ENCODE measurements at places on chromosomes 3 and 15.
A peak's percentile ranks its signal among the peaks of the same experiment; 100 is the strongest.

GRCh38 chr3:188788621-188789081, 383.1 kb upstream of the TPRG1 start:
- no peak for DNase-seq

DNA sequence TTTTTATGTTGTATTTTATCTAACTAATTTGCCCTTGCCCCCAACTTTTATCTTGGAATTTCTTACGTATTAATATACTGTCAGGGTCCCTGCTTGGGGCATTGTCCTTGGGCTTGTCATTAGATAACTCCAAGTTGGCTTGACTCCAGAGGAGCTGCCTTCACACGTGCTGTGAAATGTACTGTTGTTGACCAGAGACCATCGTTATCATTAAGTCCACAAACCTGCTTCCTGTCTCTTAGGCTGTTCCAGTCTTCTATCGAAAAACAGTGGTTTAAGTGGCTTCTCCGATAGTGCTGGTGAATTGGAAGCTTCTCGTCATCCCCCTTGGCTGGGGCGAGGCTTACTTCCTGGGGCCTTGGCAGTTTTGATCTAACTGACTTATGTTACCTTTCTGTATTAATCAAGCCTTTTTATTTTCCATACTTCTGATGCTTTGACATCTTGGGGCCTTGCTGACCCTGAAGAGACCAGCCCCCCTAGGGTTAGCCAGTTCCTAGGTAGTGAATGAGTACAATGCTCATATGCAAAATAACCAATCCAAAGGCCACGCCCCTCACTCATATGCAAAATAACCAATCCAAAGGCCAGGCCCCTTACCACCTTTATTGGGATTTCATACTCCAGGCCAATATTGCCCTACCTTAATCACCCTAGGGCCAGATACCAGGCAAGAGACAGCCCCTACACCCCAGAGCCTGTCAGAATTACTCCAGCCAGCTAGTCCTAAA, 164.5 kb downstream of the IGF1R start:
- DNase-seq = no peak

DNA sequence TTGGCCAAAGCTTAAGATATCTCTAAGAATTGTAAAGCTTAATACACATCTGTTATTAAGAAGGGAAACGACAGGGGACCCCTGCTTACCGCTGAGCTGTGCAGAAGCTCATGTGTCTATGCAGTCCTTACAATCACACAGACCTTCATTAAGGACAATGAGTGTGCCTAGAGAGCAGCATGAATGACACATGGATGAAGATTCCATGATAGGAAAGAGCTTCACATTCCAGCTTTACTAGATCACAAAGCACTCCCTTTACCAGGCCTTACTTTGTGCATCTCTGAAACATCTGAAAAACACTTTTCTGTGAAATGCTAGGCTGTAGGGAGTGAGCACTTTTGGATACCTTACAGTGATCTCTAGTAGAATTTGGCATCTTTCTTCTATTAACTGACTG, 32.0 kb downstream of the RNF168 start:
- no peak for DNase-seq

DNA sequence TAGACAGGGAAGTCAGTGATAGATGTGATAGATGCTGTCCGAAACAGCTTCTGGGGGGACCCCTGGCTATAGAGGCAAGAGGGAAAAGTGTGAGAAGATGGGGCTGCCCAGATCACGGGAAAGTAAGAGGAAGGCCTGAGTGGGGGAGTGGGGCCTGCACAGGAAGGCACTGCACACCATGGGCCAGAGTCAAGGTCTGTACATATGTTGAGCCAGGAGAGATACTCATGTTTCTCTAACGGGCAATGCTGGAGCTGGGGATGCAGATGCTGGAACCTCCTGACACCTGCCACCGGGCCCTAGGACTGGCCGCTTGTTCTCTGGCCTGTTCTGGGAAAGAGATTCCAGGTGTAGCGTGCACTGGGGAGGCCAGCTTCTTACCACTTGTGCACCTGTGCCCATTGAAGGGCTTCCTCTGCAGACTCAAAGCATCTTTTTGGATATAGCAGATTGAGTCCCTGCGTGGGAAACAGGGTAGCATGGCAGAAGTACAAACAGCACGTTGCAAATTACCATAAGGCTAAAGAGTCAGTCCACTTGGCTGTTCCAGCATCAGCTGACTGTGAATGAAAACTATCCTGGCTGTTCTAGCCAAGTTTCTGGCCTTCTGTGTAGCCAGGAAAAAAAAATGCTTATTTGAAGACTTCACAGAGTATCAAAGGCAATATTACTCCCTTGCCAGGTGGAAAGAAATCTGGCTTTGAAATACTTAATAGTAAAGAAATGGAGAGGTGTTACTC, 77.1 kb upstream of the GSK3B start:
- DNase-seq = no peak

DNA sequence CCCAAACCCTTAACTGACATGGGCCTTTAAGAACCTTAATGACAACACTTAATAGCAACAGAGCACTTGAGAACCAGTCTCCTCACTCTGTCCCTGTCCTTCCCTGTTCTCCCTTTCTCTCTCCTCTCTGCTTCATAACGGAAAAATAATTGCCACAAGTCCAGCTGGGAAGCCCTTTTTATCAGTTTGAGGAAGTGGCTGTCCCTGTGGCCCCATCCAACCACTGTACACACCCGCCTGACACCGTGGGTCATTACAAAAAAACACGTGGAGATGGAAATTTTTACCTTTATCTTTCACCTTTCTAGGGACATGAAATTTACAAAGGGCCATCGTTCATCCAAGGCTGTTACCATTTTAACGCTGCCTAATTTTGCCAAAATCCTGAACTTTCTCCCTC, 49.9 kb downstream of the PGPEP1L start:
- no peak for DNase-seq

DNA sequence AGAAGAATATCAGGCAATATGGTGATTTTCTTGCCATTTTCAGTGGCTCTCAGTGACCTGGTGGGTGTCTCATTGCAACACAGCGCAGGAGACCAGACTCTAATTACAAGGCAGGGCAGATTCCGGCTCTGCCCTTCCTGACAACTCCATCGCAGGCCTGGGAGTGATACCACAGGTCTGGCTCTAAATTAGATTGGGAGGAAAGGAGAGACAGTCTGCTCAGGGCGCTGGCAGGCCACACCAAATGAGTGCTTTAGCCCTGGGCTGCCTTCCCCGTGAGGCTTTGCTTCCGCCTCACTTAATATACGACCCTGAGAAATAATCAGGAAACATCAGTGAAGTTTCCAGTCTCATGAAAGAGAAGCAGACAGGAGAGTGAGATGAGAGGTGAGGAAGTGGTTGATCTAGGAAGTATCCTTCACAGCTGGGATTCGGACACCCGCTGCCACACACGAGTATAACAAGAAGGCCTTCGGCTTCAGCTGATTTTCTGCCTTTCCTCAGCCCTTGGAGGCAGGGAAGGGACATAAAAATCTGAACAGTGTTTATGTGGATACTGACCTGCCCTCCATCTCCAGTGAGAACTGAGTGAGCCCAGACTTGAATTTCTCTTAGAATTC, 73.7 kb upstream of the PROK2 start:
- no peak for DNase-seq

DNA sequence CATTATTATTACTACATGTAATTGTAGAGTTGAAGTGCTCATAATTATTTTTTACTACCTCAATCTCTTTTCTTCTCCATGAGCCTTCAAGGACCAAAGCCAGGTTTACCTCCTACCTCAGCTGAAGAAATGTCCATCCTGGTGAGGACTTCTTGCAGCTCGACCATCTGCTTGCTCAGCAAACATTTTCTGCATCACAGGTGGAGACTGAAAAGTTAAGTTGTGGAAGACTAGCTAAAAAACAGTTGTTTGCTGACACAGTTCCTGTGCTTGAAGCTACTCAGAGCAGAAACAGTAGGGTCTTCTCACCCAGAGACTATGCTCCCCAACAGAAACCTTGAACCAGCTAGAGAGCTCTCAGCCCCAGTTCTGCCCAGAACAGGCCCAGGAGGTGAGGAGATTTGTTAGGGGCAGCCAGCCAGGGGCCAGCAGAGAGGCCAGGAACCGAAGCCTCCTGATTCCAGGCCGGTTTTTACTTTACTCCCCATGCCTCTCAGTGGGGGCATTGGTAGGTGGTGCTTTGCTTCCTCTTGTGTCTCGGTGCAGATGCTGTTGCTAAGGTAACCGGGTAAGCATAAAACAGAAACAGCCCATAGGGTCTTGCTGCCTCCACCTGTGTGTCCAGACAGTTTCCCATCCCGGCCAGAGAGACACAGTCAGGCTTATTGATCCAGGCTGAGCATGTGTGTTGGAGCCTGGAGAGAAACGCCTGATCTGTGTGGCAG, 54.9 kb downstream of the CCNL1 start:
- peak; percentile 95 for DNase-seq

- no peak for DNase-seq
Observed at GRCh38 chr3:4356220-4356540, 53.0 kb downstream of the SETMAR start.

- DNase-seq = no peak
Observed at GRCh38 chr15:38670128-38671005, 105.8 kb upstream of the RASGRP1 start.

DNA sequence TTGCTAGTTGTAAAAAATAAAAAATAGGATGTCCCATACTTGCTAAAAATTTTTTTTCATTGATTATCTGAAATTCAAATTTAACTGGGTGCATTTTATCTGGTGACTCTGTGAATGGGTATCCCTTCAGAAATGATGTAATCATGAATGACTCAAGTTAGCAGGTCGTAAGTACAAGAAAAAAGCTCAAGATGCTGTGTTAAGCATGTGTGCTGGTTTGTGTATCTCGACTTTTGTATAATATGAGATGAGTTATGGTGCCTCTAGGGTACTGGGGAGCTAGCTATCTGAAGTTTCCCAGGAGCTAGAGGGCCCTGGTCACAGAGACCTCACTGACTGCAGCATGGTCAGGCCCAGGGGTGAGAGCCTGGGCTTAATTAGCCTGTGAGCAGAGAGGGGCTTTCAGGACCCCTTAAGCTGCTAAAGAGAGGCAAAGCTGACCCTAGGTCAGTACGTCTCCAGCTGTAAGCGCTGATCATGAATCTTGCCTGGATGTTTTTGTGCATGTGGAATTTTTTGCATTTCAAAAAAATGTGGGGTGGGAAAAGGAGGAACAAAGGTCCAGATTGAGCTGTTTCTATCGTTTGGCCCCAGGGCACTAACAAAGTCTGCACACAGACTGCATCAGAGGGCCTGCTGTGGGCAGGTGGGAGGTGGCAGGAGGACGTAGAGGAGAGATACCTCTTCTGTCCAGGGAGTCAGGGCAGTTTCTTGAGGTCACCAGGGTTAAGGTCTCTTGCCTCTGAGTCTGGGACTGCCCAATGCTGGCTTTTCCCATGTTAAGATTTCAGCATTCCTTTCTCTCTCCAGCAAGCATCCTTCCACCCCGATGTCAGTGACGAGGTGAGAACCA, 233.2 kb upstream of the TPM1 start:
- no peak for DNase-seq

- peak; percentile 41 for DNase-seq
Observed at GRCh38 chr3:151592287-151592686, 131.4 kb upstream of the IGSF10 start.

GRCh38 chr3:190339130-190339529, 16.9 kb upstream of the CLDN1 start:
- no peak for DNase-seq

DNA sequence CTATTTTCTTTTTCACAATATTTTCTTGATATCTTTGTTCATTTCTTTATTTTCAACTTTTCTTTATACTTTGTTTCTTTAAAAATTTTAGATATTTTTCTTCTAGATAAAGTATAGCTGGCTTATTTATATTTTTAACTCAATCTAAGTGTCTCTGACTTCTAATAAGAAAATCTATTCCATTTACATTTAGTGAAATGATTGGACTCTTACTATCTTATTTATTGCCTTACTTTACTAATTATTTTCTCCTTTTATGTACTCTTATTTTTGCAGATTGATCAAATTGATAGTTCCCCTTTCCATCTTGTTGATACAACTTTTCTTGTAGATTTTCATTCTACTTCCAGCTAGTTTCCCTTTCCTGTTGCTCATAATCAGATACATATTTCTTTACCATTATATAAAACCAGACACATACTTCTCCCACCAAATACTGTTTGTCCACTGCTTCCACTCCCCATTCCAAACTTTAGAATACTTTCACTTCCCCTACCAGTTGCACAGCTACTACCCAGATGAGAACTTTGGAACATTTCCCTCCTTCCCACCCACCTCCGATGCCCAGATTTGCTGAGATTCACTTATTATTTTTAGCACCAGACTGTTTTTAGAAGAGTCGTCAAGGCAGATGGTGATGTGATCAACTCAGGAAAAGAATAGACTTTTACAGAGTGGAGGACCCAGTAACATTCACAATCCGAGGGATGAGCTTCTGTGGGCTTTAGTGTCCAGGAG, 151.5 kb downstream of the LIPC start:
- DNase-seq = no peak

- no peak for DNase-seq
Observed at GRCh38 chr3:117150628-117151027, 441.0 kb downstream of the TUSC7 start.

DNA sequence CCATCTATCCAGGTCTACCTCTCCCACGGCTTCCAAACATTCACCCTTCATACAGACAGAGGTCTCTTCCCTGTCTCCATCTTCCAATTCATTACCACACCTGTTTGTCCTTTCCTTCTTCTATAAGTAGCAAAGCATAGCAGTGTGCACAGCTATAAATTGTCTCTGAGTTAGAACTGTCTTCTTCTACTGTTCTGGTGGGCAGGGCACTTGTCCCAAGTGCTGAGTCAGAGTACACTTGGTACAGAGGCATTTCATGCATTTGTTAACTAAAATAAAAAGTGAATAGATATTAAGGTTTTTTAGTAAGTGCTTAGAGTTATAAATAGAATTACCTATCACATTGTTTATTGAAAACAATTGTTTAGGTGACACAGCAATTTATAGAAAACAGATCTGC, 150.1 kb upstream of the CCDC54 start:
- DNase-seq = no peak

Data from COR-L47 (cell line).